ENCODE measurements at places on chromosomes 3 and 15.
A peak's percentile ranks its signal among the peaks of the same experiment; 100 is the strongest.

GRCh38 chr3:11413071-11413470 lies 140.9 kb downstream of the ATG7 start:
- no peak for DNase-seq

DNA sequence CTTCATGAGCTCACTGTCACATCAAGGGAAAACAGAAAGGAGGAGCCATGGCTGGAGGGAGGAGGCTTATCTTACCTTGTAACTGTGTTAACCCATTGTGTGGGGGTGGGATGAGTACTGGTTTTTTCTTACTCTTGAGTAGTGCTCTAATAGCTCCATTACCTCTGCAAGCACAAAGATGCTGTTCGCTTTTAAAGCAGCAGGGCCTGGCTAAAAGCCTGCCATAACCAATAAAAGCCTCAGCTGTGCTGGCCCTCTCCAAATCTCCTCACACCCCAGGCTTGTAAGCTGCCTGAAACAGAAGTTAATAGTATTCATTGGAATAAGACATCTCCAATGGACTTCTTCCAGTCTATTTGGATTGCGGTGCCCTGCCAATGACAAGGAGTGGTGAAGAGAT lies 544.1 kb downstream of the TUSC7 start:
- no peak for DNase-seq

GRCh38 chr3:172617013-172617706 lies 93.7 kb downstream of the NCEH1 start:
- no peak for DNase-seq

GRCh38 chr3:146594843-146595482 lies 10.2 kb downstream of the PLSCR5 start:
- DNase-seq = no peak

DNA sequence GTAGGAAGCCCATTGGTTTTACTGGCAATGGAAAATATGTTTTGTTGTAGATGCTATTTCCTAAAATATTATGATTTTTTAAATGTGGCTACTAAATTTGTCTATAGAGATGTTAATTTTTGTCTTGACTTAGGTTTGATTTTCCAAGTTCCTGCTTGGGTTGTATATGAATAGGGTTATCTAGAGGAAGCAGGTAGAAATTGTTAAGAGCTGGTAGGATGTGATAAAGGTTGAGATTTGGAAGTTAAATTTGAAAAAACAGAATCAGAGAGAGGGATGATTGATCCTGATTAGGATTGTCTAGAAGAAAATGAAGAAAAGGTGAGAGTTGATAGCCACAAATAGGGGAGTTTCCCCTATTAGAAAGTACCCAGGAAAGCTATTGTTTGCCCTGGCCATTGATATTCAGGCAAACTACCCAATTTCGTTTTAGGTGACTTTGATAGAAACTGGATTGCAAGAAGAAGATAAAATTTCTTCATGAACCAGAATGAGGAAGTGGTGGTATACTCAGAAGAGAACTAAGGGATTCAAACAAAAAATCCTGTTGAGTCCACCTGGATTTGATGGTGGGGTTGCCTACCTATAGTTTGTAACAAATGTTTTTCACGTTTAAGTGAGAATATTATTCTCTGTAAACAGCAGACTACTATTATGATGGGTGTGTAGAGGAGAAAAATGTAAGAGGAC lies 91.2 kb upstream of the PHLDB2 start:
- DNase-seq = no peak

GRCh38 chr3:177676148-177676547 lies 478.9 kb upstream of the TBL1XR1 start:
- DNase-seq = no peak

DNA sequence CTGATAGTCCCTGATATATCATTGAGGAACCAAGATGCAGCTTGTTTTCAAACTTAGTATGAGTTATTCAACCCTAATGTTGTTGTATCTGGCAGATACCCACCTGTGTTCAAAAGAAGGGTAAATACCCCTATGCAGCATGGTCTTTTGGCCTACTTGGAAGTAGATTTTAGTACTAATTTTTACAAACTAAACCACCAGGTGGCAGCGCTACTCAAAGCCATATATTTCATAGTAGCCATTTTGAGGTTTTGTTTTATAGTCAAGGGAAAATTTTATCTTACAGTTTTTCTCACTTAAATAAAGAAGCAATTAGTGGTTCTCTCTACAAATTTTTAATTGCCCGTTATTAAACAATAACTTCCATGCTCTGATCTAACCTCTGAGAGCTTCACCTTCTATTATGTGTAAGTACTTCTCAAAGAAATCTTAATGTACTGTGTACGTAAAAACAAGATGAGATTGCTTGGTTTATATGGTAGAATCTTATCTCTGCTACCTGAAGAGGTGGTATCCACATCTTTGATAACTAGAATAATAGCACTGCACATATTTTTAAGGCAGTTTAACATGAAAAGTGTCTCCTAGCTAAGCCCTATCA lies 31.5 kb upstream of the MLF1 start:
- no peak for DNase-seq

DNA sequence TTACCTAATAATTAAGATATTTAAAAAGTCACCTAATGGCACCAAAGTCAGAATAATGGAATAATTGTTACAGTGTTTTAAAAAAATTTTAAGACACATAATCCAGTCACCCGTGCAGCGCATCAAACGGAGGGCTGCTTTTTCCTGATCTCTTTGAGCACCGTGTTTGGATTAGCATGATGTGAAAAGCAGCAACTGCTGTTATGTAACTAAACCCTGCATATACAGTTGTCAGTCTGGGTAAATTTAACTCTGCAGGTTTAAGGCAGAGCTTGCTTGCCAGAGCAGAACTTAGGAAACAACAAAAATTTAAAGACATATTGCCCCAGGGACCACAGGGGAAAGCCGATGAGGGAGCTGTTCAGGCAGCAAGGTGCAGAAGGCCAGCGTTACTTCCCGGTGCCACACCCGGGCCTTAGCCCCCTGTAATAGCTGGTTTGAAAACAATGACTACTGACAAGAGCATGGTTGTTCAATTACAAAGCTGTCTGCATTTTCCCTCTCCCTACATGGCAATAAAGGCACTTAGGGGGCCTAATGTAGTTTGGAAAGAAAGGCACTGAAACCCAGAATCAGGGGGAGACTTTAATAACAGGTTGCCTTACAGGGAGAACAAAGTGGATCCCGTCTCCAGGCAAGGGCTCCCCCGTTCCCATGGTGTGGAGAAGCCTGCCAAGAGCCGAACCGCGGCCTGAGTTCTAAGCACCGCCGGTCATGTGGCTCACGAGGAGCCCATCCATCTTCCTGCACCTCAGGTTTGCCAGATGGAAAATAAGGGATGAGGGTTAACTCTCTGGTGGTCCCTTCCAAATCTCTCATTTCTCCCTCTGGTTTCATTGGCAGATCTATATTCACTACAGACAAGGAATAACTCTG lies 32.2 kb downstream of the RORA start:
- no peak for DNase-seq

DNA sequence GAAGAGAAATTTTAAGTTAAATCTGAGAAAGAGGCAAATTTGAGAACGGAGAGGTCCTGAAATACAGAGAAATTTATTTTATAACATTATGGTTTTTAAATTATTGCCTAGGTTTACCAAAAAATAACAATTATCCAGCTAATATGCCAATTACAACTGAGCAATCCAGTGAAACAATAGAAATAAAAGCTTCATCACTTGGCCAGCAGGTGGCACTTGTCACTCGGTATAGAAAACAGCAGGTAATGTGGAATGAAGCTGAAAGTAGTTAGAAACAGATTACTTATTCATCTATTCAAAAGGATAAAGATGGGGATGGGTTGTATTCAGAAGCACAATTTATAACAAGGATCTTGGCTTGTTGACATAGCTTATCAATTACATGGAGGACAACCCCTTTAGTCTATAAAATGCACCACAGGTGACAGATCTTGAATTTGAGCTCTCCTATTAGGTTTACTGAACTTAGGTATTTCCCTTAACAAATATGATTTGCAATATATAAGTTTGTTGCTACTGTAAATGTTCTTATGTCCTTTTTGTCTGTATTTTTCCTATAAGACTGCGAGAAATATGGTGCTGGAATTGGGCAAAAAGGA lies 70.1 kb upstream of the GUCA1C start:
- peak; percentile 3 for DNase-seq

- DNase-seq = no peak
Observed at GRCh38 chr15:64224511-64224910, 61.7 kb upstream of the PPIB start.

- DNase-seq = no peak
Observed at GRCh38 chr3:50714946-50715345, 40.2 kb downstream of the DOCK3 start.

GRCh38 chr3:120415756-120416155 lies 35.0 kb downstream of the FSTL1 start:
- no peak for DNase-seq

DNA sequence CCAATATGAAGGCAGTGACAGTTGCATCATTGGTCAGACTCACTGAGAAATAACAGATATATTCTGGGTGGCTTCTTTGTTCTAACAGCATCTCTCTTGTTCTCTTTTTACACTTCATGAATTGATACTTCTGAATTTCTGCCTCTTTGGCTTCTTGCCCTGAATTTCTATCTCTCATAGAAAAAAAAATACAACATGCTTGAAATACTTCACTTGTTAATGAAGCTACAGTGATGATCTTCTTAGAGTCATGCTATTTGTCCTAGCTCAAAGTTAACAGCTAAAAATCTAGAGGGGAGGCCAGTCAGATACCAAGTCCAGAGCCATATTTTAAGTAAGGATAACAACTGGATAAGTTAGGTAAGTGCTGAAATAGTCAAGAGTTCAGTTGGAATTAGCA lies 597.2 kb upstream of the AGTR1 start:
- no peak for DNase-seq

DNA sequence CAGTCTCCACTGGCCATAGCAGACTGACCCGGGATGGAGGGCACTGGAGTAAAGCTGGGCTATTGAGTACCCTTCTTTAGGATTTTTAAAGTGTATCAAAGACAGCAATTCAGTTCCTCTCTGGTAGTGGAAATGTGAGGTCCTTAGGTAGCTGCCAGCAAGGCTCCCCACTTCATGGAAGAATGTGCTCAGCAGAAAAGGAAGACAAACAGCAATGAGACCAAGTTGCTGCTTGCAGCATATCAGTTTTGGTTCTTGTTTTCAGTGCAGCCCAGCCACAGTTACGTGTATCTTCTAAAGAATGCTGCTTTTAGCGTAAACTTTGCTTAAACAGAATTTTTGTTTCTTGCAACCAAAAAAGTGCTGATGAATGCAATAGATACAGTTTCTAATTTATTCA lies 374.0 kb upstream of the CBLB start:
- DNase-seq = no peak

- peak; percentile 69 for DNase-seq
Observed at GRCh38 chr3:36944641-36945270, at the start of gene TRANK1. Gene TRANK1 (minus strand): TSS chr3:36945054. CDS start chr3:36944809, 245 bp downstream.

GRCh38 chr3:46097691-46098241 lies 70.5 kb upstream of the XCR1 start:
- peak; percentile 9 for DNase-seq

GRCh38 chr3:195801251-195802183 lies 10.2 kb downstream of the MUC4 start:
- no peak for DNase-seq

DNA sequence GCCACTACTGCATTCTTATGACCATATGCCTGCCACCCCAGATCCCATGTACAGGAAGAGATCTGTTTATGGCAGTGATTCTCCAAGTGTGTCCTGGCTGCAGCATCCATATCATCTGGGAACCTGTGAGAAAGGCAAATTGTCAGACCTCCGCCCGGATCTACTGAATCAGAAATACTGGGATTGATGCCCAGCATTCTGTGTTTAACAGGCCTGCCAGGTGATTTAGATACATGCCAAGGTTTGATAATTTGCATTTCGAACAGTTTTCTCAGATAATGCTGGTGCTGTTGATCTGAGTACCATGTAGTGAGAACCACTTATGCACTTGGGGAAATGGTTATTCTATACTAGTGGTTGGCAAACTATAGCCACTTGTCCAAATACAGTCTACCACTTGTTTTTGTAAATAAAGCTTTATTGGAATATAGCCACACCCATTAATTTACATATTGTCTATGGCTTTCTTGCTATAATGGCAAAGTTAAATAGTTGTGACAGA lies 165.4 kb downstream of the SSR3 start:
- DNase-seq = no peak

DNA sequence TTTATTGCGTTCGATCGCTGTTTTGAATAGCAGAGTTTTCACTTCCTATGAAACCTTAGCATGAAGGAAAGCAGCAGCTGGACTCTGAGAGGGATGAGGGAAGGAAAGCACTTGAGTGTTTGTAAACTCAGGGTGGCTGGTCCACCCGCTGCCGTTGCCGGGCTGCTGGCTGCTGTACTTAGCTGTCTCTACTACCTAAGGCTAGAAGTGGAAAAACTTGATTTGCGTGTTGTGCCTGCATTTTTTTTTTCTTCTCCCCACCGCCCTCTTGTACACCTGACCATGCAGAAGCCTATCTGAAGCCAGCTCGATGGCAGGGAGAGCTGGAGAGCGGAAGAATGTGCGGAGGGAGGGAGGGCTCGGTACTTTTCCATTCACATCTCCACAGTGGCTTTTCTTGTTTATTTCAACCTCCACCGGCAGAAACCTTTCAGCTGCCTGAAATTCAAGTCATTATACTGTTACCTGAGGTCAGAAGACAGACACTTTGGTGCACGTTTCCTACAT lies 4.8 kb upstream of the BCL6 start:
- DNase-seq = no peak

DNA sequence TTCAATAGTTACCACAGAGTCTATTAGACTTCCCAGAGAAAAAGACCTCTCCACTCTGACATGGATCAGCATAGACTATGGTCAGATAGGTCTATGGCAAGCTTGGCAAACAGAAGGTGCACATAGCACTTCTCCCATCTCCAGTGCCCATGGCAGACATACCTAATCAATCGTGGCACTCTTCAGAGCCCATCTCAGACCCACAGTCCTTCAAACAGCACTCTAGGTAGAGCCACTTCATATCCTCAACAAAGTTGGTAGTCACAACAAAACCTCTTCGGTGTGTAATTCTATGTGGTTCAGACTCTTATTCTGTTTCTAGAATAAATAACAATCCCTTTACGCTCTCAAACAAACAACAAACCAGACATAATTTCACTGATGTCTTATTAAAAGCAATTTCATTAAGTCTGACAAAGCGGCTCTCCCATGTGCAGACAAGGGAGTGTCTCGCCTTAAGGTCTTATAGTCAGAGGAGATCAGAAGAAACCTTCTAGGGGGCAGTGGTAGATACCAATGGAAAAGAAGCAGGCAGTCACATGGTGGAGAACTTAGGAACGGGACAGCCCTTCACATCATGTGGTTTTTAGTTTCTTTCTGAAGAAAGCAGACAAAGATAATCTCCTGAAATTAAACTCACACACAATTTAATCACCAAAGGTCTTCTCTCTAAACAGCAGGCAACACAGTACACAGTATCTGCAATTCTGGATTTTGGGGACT lies 483.4 kb downstream of the FOXP1 start:
- DNase-seq = no peak

DNA sequence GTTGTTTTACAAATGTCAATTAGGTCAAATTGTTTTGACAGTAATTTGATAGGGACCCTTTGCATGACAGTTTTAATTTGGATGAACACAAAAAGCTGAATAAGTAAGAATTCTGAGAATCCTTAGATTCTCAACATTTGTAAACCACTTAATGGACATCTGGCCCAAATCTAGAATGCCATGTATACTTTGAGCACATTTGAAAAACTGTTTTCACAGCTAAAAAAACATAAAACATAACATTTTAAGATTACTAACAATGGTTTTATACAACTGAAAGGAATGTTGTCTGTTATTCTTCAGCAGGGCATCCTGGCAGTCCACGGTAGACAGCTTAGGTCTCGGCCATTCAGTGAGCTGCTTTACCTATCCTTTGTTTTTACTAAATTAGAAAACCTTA lies 34.5 kb upstream of the TM2D3 start:
- DNase-seq = no peak

- DNase-seq = no peak
Observed at GRCh38 chr3:152606146-152606545, 228.8 kb upstream of the P2RY1 start.

GRCh38 chr15:99345242-99345641 lies 94.0 kb downstream of the LRRC28 start:
- no peak for DNase-seq
